ENCODE measurements at places on chromosomes 3 and 15.

- no peak for DNase-seq
Observed at GRCh38 chr3:34782871-34783270, 856.5 kb upstream of the ARPP21 start.

DNA sequence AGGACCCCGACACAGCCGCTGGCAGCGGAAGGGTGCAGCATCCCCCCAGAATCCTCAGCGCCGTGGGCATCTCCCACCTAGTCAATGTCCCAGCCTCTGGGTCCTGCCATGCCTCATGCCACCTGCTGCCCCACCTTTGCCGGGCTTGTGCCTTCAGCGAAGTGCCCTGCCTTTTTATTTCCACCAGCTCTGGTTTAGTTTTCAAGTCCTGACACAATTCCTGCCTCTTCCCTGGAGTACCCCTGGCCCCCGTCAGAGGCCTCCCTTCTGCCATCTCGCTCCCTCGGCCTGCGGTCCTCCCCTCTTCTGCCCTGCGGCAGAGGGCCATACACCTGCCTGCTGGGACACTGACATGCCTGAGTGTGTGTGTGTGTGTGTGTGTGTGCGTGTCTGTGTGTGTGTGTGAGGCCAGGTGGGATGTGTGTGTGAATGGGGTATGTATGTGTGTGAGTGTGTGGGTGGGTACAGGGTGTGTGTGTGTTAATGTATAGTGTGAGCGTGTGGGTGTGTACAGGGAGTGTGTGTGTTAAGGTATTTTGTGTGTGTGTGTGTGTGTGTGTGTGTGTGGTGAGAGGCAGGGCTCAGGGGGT, 129.9 kb downstream of the SMAD6 start:
- DNase-seq, result no peak

- DNase-seq, result no peak
Observed at GRCh38 chr15:80855206-80855605, 76.0 kb downstream of the CEMIP start.

DNA sequence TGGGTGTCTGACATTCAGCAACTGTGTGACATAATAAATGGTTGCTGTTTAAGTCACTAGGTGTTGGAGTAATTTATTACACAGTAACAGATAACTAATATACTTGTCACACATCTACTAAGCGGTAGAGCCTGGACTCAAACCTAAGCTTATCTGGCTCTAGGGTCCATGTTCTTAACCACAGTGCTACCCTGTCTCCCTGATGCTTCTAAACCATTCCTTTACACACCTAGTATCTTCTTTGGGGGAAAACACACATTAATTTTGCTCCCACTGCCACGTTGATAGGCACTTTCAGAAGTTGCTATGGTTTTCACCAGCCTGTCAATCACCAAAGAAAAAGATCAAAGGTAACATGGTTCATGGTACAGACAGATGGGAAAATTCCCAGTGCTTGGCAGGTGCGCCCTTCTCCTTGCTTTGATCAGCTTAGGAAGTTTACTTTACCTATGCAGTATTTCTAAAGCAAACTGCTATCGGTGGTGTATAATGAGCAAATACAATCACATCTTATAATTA, 150.8 kb downstream of the PDZRN3 start:
- DNase-seq, result no peak

GRCh38 chr3:182671541-182671940, 121.8 kb upstream of the ATP11B start:
- no peak for DNase-seq

DNA sequence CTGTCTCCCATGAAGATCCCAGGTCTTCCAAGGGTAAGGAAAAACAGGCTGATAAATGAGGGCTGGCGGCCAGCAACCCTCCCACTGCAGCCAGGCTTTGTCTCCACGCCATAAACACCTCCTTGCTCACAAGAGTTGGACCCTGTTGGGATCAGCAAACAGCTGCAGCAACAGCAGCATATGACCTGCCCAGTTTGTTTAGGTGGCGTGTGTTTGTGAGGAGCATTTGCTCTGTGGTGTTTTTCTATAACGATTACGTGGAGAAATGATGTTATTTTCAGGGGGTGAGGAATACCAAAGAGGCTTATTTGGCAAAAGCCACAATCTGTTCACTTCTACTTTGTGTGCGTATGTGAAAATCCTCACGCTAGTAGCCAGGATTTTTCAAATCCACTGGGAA, 58.5 kb downstream of the RFTN1 start:
- no peak for DNase-seq

GRCh38 chr3:4195006-4195405, 108.2 kb upstream of the SETMAR start:
- DNase-seq, result no peak

- DNase-seq, result no peak
Observed at GRCh38 chr3:83802801-83803200, 1156.0 kb upstream of the CADM2 start.

- DNase-seq, result peak; percentile 44
Observed at GRCh38 chr3:132255041-132255745, 62.0 kb upstream of the ACP3 start.

DNA sequence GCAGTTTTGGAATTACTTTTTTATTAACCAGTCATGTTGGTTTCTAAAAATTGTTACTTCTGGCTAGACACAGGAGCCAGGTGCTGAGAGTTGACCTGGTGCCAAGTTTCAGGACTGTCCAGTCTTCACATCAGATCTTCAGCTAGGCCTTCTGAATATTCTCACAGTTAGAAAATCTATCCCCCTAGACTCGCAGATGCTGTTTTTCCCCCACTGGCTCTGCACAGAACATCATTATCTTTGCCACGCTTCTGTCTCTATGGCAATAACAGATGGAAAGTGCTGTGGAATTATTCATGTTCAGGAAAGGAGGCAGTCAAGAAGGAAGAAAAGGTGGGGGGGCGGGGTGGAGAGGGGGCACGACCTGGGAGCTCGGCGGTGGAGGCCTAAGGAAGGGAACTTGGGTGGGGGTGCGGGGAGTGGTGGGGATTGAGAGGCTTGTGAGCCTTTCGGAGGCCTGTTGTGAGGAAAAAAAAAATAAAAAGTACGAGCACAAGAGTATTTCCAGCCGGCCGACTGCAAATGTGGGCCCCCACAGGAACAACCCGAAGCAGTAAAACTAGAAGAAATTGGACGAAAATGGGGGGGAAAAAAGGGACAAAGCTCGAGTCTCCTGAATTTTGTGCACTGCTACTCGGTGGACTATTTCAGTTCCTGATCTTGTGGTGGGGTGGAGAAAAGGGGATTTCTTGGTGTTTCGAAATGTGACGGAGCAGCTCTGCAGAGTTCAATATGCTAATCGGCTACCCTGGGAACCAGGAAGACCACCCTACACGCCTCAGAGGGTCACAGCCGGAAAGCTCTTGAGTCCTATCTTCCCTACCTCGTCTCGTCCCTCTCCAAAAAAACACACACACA, 1.5 kb upstream of the SKIL start:
- DNase-seq, result no peak

DNA sequence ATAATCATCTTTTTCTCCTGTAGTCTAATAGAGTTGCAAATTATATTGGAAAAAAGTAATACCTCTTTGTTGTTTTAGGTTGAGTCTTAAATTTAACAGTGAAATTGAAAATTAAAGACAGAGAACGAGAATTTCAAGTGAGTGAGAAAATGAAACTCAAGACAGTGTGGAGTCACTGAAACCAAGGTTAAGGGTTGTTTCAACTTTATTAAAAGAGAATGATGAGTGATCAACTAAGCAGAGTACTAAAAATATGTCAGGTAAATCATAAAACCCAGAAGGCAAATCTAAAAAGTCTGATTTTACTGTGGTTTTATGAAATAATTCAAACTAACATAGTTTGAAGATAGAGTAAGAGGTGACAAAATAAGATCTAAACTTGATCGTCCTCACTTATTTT, 782.5 kb upstream of the SEMA6D start:
- no peak for DNase-seq

GRCh38 chr15:41544650-41545015, 576 bp upstream of the RPAP1 start:
- no peak for DNase-seq

GRCh38 chr3:45976191-45977091, 19.2 kb downstream of the FYCO1 start:
- DNase-seq, result no peak

Data from T1000 (cell line).